ENCODE measurements at places on chromosomes 7 and 10.

DNA sequence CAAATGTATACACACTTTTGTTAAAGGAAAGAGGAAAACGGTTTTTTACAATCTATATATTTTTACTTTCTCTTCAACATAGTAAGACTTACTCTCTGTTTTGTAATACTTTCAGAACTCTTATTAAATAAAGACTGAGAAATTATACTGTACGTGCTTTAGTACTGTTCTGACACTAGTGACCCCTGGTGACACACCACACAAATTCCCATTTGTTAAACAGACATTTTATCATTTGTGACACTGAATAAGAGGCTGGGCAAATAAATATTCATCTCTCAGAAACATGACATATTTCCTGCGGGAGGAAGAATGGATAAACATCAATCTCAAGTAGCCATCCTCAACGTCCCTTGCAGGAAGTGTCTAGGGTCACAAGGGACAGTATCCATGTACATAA, 68.9 kb upstream of the ZNF33B start:
- no peak for DNase-seq

GRCh38 chr10:27104919-27105318, 4.6 kb upstream of the ANKRD26 start:
- DNase-seq = no peak

DNA sequence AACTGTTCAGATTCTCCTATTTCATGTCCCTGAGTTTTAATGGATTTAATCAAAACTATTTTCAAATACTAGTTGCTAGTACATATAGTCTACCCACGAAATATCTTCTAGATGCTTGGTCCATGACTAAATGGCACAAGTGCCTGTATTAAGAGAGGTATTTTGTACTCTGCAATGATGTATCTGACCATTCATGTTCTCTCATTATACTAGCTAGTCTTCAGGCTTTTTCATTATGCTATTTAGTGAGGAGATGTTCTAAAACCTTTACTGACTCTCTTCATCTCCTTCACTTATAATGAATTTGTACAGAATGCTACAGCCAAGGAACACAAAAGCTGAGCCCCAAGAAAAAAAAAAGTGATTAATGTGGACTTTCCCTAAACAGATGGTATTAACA, 222.5 kb downstream of the AHR start:
- DNase-seq = no peak

GRCh38 chr7:155483868-155484325, 26.0 kb downstream of the EN2 start:
- DNase-seq = no peak

DNA sequence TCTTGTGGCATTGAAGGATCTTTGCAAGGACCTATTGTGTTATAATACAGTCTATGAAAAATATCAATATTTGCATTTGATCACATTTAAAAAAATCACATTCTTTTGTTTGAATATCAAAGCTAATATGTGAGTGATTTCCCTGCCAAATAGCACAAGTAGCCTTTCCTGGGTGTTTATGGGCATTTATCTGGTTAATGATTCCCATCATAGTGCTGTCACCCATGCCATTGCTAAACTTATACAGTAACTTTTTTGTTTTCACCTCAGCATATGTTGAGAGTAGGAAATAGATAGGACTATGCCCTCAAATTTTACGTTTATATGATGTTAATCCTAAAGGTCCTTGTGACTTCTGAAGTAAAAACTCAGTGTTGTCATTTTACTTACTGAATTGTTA, 136.9 kb downstream of the CFTR start:
- DNase-seq = no peak

DNA sequence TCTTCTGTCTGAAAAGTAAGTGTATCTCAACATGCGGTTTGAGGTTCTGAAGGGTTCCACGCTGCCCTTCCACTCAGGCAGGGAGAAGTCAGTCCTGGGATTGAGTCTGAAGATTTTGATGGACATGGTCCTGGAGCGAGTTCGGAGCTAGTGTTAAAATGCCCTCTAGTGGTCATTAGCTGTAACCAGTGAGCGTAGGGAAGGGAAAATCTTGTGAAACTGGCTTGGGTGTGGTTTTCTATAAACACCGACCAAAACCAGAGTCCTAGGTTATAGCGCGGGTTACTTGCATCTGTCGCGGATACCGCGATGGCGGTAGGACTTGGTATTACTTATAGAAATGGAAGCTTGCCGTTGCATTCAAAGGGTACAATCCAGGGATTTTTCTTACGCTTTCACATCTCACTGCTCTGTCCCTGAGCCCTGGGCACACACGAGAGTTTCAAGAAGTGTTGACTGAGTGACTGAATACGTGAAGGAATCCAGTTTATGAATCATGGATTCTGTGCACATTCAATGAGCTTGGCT, 348.2 kb upstream of the C7orf33 start:
- no peak for DNase-seq

GRCh38 chr10:124221356-124222317, 128.2 kb upstream of the CHST15 start:
- no peak for DNase-seq

- DNase-seq = no peak
These were observed 73.2 kb downstream of the CALD1 start for GRCh38 chr7:134852625-134853024.

DNA sequence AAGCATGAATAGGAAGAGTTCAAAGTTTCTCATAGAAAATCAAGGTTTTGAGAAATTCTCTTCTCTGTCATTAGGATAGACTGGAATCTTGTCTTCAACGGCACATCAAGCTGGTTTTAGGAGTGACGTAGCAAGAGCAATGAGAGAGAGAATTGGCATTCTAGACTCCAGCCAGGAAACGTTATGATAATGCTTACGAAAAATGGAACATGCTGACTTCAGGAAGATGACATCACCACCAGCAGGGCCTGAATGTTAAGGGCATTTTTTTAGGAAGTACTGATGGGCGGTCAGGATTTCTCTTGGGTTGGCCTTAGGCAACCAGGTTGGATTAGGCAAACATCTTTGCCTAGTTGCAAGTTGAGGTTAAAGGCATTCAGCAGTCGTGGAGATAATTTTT, 213.2 kb upstream of the CTBP2 start:
- no peak for DNase-seq

DNA sequence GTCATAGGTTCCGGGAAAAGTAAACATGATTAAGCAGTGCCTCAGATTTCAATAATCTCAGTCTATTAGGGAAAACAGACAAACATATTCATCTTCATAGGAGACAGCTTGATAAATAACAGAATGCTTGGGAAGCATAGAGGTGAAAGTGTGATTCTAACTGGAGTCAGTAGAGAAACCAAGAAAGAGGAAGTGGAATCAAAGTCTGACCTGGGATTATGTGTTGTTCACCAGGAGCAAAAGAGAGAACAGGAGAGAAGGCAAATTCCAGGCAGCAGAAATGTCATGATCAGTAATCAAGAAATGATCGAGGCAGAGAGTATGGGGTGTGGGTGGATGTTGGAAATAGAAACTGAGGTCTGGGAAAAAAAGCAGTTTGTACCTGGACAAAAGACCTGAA, 43.7 kb downstream of the DGKB start:
- DNase-seq = no peak

- DNase-seq = no peak
These were observed 104.6 kb downstream of the HIPK2 start for GRCh38 chr7:139673230-139673629.

DNA sequence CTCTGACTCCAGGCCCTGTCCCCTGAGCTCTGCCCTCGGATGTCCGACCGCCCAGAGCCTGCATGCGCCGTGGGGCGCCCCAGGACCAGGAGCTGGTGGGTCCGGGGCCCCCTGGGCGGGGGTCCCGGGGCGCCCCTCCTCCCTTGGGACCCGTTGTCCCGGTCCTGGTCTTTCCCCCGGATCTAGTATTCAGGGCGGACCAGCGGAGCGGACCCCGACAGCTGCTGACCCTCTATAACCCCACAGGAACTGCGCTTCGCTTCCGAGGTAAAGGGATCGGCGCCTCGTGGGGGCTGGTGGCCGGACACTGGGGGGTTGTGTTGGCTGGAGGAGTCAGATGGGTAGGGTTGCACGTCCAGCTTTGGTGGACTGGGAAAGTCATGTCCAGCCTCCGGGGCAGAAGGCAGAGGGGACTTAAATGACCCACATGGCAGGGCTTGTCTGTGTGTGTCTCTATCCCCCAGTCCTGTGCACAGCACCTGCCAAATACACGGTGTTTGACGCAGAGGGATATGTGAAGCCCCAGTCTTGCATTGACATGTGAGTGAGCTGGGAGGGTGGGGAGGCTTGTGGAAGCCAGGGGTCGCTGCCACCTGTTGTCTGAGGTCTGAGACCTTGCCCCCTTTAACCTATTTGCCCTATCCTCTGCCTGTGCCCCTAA, 520 bp downstream of the MOSPD3 start:
- DNase-seq = no peak

DNA sequence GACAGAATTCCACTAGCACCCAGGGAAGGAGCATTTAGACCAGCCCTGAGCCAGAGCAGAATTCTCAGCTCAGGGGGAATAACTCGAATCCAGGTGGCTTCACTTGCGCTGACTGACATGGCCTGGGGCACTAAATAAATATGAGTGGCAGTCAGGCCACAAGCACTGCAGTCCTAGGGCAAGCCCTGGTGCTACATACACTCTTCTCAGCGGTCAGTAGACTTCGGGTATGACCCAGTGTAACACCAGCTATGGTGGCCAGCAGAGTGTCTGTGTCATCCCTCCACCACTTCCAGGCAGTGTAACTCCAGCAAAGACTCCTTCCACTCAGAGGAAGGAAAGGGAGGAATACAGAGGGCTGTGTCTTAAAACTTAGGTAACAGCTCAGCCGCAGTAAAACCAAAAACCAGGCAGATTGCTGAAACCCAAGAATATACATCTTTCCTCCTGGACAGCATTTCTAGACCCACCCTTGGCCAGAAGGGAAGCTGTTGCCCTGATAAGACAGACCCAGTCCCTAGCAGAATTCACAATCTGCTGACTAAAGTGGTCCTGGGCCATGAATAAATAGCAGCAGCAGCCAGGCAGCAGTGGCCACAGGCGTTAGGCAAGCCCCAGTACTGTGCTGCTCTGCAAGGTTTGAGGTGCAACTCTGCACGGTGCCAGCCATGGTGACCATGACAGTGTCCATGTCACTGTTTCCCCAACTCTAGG, 77.0 kb downstream of the SNX13 start:
- no peak for DNase-seq

DNA sequence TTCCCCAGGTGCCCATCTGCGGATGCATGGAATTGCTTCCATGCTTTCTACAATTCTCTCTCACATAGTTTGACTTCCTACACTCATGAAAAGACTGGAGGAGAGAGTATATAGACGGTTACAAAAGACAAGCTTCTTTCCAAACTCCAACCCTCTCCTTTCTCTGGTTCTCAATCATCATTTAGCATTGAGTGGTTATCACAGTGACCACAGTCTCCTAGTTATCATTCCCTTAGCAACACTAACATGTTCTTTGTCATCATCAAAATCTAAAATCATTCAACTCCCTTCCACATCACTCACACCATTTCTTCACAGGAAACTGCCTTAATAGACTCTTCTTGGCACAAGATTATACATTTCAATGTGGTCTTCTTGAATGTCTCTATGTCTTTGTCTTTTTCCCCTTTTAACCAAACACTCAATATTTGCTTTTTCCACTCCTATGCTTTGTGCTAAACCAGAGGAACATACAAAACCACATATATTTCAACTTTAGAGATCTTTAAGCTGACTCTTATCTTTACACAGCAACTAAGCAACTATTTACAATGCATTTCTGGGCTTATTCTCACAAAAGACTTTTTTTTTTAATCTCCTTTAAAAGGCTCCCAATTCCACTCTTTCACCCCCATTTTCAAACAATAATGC, 126.3 kb downstream of the CNOT4 start:
- DNase-seq = no peak

- no peak for DNase-seq
These were observed 79.5 kb downstream of the COL13A1 start for GRCh38 chr10:69881202-69881601.

GRCh38 chr7:69147631-69148030, 450.6 kb upstream of the AUTS2 start:
- no peak for DNase-seq

GRCh38 chr7:110604885-110605284, 486.0 kb upstream of the LRRN3 start:
- DNase-seq = no peak

DNA sequence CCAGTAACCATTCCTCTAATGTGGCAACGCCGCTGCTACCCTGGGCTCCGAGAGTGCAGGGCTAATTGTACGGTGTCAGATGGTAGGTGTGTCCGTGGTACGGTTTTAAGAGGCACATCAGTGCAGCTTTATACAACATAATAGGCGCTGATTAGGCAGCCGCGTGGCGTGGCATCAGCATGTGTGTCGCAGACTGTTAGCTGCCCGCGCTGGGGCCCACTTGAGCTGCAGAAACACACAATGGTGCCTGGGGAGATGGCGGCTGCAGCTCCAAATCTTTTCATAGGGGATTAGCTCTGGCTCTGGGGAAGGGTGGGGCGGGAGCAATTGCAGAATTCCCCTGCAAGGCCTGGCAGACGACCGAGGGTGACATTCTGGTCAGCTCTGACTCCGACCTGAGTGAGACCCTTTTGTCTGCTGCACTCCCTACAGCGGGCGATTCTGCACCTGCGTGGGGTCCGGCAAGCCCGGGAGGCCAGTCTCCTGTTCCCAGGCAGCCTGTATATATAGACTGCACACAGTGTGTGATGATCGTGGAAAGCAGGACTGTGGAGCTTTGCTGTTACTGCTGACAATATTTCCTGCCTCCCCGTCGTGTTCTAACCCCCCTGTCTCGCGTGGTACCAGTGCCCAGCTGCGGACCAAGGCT, 722.7 kb upstream of the CELF2 start:
- DNase-seq = no peak

DNA sequence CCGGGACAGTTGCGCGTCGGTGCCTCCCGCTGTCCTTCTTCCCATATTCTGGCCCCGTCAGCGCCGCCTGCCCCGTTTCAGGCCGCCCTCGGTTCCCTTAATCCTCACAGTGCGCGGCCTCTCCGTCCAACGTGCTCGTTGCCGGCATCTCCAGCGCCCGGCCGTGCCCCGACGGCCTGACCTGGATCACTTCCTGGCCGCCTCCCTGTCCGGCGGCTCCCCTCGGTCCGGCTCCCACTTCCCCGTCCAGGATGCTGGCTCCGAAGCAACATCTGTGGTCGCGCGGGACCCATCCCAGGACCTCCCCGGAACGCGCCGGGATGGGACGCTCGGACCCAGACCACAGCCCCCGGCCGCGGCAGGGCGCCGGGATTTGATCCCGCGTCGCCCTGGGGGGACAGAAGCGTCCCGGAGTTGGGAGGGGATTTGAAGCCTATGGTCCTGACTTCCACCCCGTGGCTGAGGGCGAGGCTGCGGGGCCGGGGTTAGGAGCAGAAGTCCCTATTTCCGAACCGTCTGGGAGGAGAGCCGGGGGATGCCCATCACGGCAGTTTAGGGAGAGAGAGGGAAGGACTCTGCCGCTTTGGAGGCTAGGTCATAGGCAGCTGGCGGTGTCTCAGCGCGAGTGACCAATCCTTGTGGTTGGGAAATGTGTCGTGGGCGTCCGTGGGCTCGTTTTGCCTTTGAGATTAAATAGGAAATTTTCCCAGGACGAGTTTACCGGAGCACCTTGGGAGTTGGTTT, 53.8 kb downstream of the KCTD7 start:
- DNase-seq = no peak

All from stimulated activated CD4-positive, alpha-beta T cell treated with anti-CD3 and anti-CD28 coated beads, Interleukin-4, amount 100 ng/mL, for 4 hours (primary cell).